ENCODE measurements at places on chromosomes 6 and 20. TPM values are rescaled to one million over a fixed set of nuclear protein-coding genes. Genes with fewer than 3 reads are reported as not detected.

GRCh38 chr6:127869183-127869582 lies 31.7 kb downstream of the THEMIS start:
- peaks cover 7% of the 10 kb centered on the region for H3K36me3 ChIP-seq
- H3K27me3 ChIP-seq, result no peaks in the 10 kb centered on the region
- H3K27ac ChIP-seq, result peak overlapping the region; percentile 88
- DNase-seq, result no peak
- H3K4me1 ChIP-seq, result peaks cover 39% of the 10 kb centered on the region

The MDFI gene
- not detected for total RNA-seq

The SRMS gene
- not detected for total RNA-seq

The NKX2-4 gene
- not detected for total RNA-seq
